ENCODE measurements at places on chromosomes 2 and 18.

GRCh38 chr2:224457408-224458096 lies 55.6 kb upstream of the FAM124B start:
- no peak for DNase-seq

- DNase-seq: no peak
These were observed 332.7 kb upstream of the SMIM21 start for GRCh38 chr18:75760208-75760607.

DNA sequence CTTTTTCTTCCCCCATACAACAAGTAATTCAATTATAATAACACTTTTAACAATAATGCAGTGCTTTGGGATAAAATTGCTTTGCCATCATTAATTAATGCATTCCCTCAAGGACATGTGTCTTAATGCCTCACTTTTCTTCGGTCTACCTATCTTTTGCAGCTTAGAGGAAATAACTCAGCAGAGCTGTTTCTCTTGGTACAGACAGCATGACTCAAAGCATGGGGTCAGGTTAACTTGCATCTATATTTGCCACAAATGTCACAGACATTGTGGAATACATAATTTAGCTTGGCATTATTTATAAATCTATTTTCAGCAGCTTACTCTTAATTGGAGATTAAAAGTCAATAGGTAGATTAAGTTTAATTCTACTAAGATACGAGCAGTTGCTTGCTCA lies 376.1 kb upstream of the CNTNAP5 start:
- DNase-seq: no peak

GRCh38 chr2:45963816-45964215 lies 312.3 kb downstream of the PRKCE start:
- no peak for DNase-seq

DNA sequence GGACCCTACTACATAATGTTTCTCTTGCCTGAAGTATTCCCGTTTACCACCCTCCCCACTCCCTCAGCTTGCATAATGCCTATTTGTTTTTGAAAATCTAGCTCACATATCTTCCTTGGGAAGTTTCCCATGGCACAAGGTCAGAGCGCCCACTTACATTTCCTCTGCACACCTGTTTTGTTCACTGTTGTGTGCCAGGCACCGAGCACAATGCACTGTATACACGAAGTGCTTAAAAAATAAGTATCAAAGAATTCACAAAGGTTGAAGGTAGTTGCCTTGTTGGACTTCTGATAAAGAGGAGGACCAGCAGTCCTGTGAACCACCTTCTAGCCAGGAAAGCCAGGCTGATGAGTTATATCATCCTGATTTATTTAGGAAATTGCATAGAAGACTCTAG lies 16.8 kb upstream of the RHOB start:
- no peak for DNase-seq

DNA sequence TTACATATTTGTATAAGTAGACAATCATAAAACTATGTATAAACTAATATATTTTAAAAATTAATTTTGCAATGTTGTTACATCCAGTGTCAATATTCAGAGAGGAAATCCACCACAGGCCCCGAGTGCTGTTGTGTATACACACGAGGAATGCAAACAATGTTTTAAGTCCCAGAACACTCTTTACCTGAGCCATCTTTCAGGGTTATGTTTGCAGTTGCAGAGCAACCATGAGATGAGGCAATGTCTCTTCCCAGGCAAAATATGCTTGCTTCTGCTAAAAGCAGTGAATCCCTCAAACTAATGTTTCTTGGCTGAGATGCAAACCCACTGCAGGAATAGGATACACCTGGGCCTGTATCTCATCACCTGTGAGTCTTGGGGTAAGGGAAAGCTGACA lies 91.3 kb downstream of the ASXL2 start:
- no peak for DNase-seq

GRCh38 chr2:26175466-26176278 lies 2.8 kb downstream of the GAREM2 start:
- no peak for DNase-seq

DNA sequence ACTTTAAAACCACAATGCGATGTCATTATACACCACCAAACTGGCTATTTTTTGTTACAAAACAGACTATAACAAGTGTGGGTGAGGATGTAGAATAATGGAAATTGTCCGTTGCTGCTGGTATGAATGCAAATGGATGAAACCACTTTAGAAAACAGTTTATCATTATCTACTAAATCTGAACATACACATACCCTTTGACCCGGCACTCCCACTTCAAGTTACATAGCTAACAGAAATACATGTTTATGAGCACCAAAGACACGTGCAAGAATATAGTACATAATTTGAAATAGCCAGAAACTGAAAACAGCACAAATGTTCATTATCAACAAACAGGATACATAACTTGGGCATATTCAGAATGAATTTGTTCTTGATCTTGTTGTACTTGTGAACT lies 206.4 kb upstream of the CHAC2 start:
- no peak for DNase-seq

DNA sequence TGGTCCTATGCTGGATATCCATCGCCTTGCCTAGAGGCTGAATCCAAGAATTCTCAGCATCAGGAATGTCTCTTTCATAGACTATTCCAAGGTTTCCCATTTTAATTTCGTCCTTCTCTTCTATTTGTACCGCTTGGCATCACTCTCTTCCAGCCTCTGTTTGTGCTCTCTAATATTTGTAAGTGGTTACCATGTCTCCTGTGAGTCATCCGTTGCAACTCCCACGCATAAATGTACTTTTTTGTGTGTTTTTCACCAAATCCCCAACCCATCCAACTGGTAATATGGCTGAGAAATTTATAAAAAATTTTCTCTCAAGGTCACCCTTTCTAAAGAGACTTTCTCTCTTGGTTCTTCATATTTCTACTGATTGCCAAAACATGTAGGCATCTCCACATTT lies 21.8 kb downstream of the COLEC12 start:
- no peak for DNase-seq

DNA sequence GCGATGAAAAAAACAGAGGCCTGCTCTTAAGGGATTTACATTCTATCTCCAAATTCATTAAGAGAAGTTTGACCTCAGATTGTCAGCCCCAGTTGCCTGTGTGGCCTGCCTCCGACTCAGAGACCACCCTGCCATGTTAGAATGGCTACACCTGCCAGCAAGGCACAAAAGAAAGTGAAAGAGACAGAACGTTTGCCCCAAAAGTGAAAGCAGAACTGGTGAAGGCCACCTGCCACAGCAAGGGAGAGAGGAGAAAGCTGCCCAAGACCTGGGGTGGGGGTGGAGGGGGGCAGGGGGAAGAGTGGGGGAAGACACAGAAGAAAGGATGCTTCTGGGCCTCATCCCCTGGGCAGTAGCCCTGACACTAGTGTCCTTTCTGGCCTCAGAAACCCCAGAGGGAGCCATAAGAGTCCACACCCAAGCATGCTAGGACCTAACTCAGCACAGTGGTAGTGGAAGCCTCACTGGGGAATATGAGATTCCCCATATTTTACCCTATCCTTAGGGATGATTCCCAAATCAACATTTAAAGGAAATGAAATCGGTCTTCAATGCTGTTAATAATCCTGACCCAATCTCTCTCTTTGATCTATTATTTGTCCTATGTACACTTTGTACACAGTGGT lies 389.7 kb downstream of the TXNL1 start:
- no peak for DNase-seq

- no peak for DNase-seq
These were observed 26.2 kb downstream of the MMADHC start for GRCh38 chr2:149561309-149561926.

DNA sequence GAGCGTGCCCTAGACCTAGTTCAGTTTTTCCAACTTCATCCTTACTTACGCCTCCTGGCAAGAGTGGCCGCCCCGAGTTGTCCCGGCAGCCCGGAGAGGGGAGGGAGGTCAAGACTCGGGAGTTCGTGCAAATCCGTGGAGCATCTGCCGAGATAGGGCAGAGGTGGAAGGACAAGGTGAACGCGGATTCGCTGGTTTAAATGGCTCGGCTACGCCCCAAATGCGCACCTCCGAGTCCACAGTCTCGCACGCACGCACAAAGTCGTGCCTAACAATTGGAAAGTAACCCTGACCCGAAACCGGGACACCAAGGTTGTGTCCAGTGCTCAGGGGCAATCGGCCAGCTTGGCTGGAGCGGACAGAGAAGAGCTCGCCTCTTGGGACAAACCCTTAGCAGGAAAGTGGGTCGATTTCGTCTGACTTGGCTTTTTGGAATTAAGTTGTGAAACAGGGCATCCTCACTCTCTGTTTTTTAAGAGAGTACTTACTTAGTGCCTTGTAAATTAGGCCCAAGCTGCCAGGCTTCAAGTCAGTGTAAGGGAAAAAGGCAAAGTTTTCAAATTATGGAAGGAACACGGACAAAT lies 726 bp upstream of the SS18 start:
- peak; percentile 93 for DNase-seq

DNA sequence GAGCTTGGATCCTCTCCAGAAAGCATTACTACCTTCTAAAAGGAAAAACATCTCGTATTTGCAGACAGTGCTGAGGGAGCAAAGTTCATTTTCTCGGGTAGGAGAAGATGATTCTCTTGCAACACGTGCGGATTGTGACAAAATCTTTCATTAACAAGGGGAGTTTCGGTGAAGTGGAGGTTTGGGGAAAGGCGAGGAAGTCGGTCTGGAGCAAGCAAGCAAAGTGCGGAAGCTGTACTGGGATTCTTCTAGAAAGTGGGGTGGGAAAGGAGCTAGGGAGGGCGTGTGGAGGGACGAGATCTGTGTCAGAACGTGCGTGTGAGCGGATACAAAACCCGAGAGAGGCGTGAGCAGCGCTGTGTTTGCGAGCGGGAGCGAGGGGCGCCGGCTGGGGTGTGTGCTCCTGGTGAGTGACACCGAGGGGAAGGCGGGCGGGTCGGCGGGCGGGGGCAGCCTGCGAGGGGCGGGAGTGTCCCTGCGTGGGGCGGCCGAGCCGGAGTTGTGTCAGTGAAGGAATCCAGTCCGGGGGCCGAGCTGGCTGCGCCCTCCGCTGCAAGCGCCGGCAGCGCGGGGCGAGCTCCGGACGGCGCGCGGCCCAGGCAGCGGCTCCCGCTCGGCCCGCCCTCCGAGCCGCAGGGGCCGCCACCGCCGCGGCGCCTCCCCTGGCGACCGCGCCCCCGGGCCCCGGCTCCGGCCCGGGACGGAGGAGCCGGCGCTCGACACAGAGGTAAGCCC lies at the start of gene SPATS2L:
Gene SPATS2L, plus strand, starts transcription at position 498 of the 735 bp plus-strand sequence. CDS start 82,552 bp downstream, outside the sequence.
- DNase-seq: peak; percentile 94

GRCh38 chr2:177489719-177490301 lies 97.2 kb downstream of the AGPS start:
- no peak for DNase-seq

DNA sequence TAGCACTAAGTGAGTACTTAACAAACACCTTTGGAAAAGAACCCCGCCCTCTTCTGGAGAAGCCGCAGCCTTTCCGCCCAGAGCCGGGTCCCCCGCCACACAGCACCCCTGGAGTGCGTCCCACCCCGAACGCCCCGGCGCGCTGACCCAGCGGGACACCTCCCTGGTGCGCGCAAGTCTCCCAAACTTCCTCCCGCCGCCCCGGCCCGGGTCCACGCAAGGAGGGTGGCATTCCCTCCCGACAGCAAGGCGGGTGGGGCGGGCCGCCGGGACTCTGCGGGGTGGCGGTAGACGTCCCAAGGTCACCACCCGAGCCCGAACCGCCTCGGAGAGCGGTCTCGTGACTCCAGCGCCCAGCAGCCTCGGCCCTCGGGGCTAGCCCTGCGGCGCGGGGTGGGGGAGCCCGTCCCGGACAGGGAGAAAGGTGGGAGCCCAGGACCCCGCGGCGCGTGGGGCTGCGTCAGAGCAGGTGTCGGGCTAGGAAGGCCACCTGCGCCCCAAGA lies 598 bp downstream of the CCDC93 start:
- no peak for DNase-seq

DNA sequence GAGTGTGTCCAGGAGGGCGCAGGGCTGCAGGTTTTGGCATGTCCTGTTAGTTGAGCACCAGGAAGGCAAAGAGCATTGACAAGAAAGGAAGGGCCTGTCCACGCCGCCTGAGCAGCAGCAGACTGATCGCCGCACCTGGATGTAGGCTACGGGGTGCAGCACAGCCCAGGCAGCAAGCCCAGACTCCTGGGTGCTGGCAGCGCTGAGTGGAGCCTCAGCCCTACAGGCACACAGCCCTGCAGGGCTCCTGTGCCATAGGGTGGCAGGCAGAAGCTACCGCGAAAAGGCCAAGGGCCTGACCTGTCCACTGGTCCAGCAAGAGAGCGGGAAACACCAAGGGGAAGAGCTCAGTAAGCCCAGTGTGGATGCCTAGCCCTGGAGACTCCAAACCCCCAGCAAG lies 198.0 kb downstream of the HDAC4 start:
- no peak for DNase-seq

DNA sequence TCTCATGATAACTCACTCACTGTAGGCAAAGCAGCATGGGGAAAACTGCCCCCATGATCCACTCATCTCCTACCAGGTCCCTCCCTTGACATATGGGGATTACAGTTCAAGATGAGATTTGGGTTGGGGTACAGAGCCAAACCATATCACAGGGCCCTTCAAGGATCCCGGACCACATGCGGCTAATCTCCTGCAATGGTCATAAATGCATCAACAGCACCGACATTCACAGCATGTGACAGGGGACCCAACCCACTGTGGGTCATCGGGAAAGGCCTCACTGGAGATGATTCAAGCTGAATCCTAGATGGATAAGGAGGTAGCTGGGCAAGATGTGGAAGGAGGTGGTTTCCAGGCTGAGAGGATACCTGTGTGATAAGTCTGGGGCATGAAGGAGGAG lies 129.4 kb downstream of the MYO5B start:
- no peak for DNase-seq

DNA sequence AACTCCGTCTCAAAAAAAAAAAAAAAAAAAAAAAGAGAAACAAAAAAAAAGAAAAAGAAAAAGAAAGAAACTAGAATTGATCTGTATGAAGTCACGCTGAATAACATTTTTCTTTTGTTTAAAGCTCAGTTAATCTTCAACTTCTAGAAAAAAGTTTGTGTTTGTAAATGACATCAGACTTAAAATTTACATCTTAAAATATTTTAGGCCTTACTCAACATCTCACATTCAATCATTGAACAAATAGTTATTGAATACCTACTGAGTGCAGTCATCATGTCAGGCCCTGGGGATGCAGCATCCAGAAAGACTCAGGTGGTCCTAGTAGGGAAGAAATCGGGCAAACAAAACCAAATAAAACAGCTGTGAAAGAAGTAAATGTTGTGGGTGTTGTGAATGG lies 292.3 kb upstream of the FANCL start:
- DNase-seq: no peak

DNA sequence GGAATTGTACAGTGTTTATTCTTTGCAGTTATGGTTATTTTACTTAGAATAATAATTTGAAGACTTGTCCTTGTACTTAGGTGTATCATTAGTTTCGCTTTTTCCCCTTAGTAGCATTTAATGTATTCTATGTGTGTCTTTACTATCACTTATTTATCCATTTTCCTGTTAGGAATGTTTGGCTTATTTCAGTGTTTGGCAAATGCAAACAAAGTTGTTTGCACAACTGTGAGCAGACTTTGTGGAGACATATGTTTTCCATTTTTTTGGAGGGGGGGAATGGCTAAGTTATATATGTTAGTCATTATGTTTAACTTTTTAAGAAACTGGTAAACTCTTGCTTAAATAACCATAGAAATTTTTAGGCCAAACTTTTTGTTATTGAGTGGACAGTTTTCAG lies 447.7 kb downstream of the SOX11 start:
- no peak for DNase-seq
